H9 (cell line): ENCODE measurements at places on chromosomes 6 and 20. TPM values are rescaled to one million over a fixed set of nuclear protein-coding genes. Genes with fewer than 3 reads are reported as not detected.

DNA sequence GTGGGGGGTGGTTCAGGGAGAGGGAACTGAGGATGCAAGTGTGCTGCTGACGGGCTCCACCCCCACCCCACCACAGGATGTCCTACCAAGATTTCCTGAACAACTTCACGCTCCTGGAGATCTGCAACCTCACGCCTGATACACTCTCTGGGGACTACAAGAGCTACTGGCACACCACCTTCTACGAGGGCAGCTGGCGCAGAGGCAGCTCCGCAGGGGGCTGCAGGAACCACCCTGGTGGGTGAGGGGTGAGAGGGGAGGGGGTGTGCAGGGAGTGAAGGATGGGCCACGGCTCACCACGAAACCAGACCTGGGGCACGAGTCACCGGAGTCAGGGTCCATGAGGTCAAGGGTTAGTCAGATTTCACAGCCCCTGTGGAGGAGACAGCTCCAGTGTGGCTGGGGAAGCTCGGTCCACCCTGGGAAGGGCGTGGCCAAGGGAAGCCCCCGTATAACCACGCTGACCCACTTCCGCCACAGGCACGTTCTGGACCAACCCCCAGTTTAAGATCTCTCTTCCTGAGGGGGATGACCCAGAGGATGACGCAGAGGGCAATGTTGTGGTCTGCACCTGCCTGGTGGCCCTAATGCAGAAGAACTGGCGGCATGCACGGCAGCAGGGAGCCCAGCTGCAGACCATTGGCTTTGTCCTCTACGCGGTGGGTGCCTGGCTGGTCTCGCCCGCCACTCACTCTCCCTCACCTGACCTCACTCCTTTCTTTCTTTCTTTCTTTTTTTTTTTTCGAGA, 18.3 kb downstream of the CAPN11 start:
- no peak overlapping the region; the same call in 2 of the 3 replicates for H3K4me3 ChIP-seq
- H3K27ac ChIP-seq, result no peak overlapping the region
- peaks cover 2% of the 10 kb centered on the region; the same call in 1 of the 2 replicates for H3K4me1 ChIP-seq

DNA sequence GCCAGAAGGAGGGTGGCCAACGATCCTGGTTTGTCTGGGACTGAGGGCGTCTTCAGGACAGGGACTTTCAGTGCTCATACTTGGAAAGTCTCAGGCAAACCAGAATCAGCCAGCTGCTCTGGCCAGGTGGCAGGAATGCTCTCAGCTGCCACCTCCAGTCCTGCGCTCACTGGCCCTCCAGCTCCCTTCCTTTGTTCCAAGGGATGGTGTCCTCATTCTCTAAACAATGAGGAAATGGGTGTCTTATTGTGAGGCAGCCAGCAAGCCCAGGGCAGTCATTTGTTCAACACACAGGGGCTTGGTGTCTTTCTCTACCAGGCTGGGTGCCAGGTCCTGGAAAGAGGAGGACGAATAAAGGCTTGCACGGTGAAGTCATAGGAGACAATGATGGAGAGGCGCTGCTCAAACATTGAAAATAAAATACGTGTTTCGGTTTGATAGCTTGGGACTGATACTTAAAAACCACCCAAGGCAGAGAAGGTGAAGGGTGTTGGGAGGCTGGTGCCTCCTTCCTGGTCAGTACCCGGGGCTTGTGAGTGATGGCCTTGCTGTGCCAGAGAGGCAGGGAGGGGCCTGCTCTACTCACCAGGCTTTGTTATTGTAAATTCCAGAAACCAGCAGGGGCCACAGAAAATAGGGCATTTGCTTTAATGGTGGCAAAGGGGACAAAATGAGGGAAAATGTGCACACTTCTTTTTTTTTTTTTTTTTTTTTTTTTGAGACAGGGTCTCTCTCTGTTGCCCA, 11.3 kb upstream of the TMEM181 start:
- H3K27me3 ChIP-seq, result no peaks in the 10 kb centered on the region
- no peaks in the 10 kb centered on the region for H3K36me3 ChIP-seq
- H3K4me1 ChIP-seq, result peaks cover 2% of the 10 kb centered on the region; the same call in 1 of the 2 replicates
- peak; percentile 47 for DNase-seq

- peaks cover 3% of the 10 kb centered on the region; the same call in 1 of the 2 replicates for H3K36me3 ChIP-seq
- H3K4me3 ChIP-seq, result no peak overlapping the region
- no peak overlapping the region for H3K27ac ChIP-seq
- no peaks in the 10 kb centered on the region for H3K4me1 ChIP-seq
Observed at GRCh38 chr6:80170433-80170832, 64.0 kb downstream of the BCKDHB start.

The GRM1 gene
- total RNA-seq, result 0.07 and 0.39 TPM in 2 replicates

- H3K36me3 ChIP-seq, result no peaks in the 10 kb centered on the region
- H3K27me3 ChIP-seq, result no peaks in the 10 kb centered on the region
- no peak for DNase-seq
- no peak overlapping the region for H3K4me3 ChIP-seq
Observed at GRCh38 chr20:14481863-14482262, 144.5 kb upstream of the FLRT3 start.

GRCh38 chr20:62136283-62137091, 6.7 kb downstream of the PSMA7 start:
- no peak overlapping the region for H3K27ac ChIP-seq
- peak; percentile 70 for DNase-seq
- no peaks in the 10 kb centered on the region for H3K4me1 ChIP-seq
- no peaks in the 10 kb centered on the region for H3K27me3 ChIP-seq
- H3K4me3 ChIP-seq, result no peak overlapping the region; the same call in 1 of the 3 replicates

- no peaks in the 10 kb centered on the region; the same call in 1 of the 2 replicates for H3K4me1 ChIP-seq
- no peaks in the 10 kb centered on the region for H3K27me3 ChIP-seq
- H3K4me3 ChIP-seq, result peak overlapping the region; percentile 90
- no peak for DNase-seq
- no peak overlapping the region for H3K27ac ChIP-seq
Observed at GRCh38 chr20:18589941-18590674, 2.3 kb downstream of the DTD1 start.

The SPATA2 gene
- total RNA-seq, result 9.6 and 9.8 TPM in 2 replicates

The IRF4 gene
- total RNA-seq, result 0.31 and 0.68 TPM in 2 replicates

The PDE7B gene
- not detected in 2 replicates for total RNA-seq

DNA sequence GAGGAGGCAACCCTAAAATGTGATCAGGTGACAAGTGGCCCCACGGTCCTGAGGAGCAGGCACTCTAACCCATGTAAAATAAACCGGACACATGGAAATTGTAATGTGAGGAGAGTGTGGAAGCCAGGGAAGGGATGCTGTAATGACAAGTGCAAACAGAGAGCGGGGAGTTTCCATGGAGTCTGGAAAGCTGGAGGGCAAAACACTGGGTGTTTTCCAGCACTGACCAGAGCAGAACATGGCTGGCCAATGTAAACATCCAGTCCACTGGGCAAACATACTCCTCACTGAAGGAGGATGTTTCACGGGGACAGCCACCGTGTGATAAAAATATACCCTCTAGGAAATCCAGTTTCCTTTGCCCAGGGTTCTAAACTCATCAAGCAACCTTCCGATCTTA, 219.0 kb upstream of the JARID2 start:
- DNase-seq, result no peak
- H3K36me3 ChIP-seq, result peaks cover 14% of the 10 kb centered on the region
- H3K4me3 ChIP-seq, result no peak overlapping the region; the same call in 2 of the 3 replicates

DNA sequence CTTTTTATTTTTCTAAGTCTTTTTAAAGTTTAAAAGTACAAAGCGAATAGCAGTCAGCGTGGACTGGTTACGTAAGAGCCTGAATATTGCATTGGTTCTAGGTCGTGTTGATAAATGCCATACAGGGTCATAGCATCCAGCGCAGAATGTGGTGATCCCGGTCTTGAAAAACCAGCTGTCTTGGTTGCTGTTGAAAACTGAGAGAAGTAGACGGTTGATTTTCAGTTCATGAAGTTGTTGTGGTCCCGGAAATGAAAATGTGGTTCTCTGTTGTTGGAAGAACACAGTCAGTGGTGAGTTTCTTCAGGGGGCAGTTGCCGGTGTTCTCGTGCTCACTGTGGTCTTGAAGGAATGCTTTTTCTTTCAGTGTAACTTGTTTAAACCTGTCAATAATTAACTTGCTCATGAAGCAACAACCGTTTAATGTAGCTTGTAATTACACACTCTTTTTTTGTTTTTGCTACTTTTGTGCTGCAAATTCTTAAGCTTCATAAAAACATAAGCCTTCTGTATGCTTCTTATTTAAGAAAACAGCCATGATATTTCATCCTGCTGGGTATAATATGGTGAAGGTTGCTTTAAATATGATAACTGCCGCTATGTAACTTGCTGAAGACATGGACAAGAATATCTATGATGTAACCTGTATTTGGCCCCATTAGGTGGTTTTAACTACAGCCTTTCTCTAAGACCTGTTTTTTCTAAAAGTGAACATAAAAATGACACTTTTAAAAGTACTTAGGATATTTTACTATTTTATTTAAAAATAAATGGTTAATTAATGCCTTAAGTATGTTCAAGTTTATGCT, 64.8 kb upstream of the KIF25 start:
- H3K36me3 ChIP-seq, result peaks cover 1% of the 10 kb centered on the region; the same call in 2 of the 3 replicates
- H3K27me3 ChIP-seq, result no peaks in the 10 kb centered on the region
- no peak overlapping the region for H3K27ac ChIP-seq
- no peak for DNase-seq
- H3K4me3 ChIP-seq, result no peak overlapping the region

The KCNK16 gene
- total RNA-seq, result not detected in 2 replicates

The SLC17A1 gene
- total RNA-seq, result not detected in 2 replicates

DNA sequence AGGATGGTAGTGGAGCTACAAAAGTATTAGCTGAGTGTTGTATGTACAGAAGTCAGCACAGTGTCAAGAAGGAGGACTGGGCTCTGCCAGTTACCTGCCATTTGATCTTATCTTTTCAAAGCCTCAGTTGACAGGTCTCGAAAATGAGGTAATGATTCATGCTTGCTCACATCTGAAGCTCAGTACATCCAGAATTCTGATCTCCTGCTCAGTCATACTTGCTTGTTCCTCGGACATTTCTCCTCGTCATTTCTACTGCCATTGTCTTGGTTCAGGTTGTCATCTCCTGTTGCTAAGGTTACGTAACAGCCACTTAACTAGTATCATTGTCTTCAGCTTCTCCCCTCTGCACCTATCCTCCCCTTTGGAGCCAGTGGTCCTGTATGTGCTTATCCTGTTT, 89.5 kb downstream of the SLX4IP start:
- no peaks in the 10 kb centered on the region for H3K36me3 ChIP-seq
- H3K4me1 ChIP-seq, result peaks cover 6% of the 10 kb centered on the region; the same call in 1 of the 2 replicates
- H3K27ac ChIP-seq, result no peak overlapping the region
- no peaks in the 10 kb centered on the region for H3K27me3 ChIP-seq

GRCh38 chr6:108796875-108797274, 51.3 kb upstream of the ARMC2 start:
- no peak for DNase-seq
- no peaks in the 10 kb centered on the region for H3K4me1 ChIP-seq
- no peaks in the 10 kb centered on the region for H3K27me3 ChIP-seq
- no peak overlapping the region for H3K4me3 ChIP-seq
- H3K27ac ChIP-seq, result no peak overlapping the region

DNA sequence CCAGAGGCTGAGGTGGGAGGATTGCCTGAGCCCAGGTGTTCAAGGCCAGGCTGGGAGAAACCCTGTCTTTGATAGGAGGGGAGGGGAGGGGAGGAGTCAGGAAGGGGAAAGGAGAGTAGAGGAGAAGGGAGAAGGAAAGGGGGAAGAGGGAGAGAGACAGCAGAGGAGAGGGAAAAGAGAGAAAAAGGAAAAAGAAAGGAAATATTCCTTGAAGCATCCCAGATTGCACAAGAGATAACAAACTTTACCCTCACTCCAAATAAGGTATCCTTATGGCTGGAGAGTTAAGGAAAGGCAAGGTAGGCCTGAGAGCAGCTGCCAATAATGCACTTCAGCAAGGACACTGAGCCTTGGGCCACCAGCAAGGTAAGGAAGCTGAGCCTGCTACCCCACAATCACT, 166.3 kb upstream of the SLC22A16 start:
- no peak overlapping the region for H3K4me3 ChIP-seq
- H3K36me3 ChIP-seq, result peaks cover 2% of the 10 kb centered on the region; the same call in 1 of the 2 replicates
- no peak for DNase-seq
- H3K27ac ChIP-seq, result no peak overlapping the region
- no peaks in the 10 kb centered on the region for H3K4me1 ChIP-seq

The ZDHHC14 gene
- total RNA-seq, result 1.7 and 2.2 TPM in 2 replicates

DNA sequence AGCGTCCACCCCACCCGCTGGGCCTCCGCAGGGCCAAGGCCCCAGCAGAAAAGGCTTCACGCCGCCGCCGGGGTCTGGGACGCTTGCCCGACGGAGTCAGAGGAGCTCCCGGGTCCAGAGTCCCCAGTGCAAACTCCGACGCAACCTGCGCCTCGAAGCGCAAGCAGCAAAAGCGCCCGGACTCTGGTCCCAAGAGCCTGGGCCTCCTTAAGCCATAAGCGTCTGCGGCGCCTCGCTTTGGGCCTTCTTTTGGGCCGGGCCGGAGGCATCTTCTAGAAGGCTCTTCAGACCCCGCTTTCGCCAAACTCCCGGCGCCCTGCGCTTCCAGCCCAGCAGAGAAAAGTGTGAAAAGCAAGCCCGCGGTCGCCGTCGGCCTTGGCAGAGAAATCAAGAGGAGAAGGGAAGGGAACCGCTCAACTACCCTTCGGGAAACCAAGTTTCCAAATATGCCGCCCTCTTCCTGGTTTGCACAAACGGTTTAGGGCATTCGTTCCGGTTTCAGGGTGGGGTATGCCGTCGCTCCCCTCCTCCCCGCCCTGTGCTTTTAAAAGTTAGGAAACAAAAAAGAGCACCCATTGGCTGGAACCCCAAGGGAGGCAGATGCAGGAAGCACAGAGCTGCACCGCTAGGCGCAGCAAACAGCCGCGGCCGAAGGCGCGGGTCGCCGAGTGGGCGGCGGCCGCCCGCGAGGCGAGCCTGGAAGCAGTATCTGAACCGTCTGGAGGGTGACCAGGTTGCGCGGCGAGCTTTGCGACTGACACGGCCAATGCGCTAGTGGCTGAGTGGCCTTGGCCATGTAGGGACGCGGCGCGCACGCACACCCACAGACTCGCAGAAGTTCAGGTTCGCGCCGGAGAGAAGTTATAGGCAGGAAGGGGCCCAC, 1.2 kb downstream of the TBX18 start:
- H3K36me3 ChIP-seq, result no peaks in the 10 kb centered on the region; the same call in 2 of the 3 replicates
- peaks cover 54% of the 10 kb centered on the region for H3K27me3 ChIP-seq
- no peak overlapping the region for H3K27ac ChIP-seq
- no peaks in the 10 kb centered on the region; the same call in 1 of the 2 replicates for H3K4me1 ChIP-seq
- DNase-seq, result peak; percentile 63

The HFE gene
- total RNA-seq, result 0.29 and 0.98 TPM in 2 replicates

GRCh38 chr6:151546941-151547659, 53.3 kb downstream of the CCDC170 start:
- H3K4me3 ChIP-seq, result no peak overlapping the region; the same call in 2 of the 3 replicates
- no peaks in the 10 kb centered on the region for H3K4me1 ChIP-seq
- no peaks in the 10 kb centered on the region for H3K27me3 ChIP-seq
- no peaks in the 10 kb centered on the region for H3K36me3 ChIP-seq
- no peak for DNase-seq
- no peak overlapping the region for H3K27ac ChIP-seq

The LINC00237 gene
- 0.24 and 0.90 TPM in 2 replicates for total RNA-seq

- H3K4me1 ChIP-seq, result no peaks in the 10 kb centered on the region
- H3K4me3 ChIP-seq, result no peak overlapping the region
- H3K27me3 ChIP-seq, result no peaks in the 10 kb centered on the region
- no peak overlapping the region for H3K27ac ChIP-seq
- H3K36me3 ChIP-seq, result peaks cover 17% of the 10 kb centered on the region
Observed at GRCh38 chr6:127969701-127970100, 68.8 kb upstream of the THEMIS start.

The NHLRC1 gene
- 1.0 and 1.5 TPM in 2 replicates for total RNA-seq
